ENCODE measurements at places on chromosomes 4 and X. TPM values are rescaled to one million over a fixed set of nuclear protein-coding genes. Genes with fewer than 3 reads are reported as not detected.

The GLRA2 gene
- not detected for total RNA-seq

The NKX3-2 gene
- total RNA-seq = 0.96 TPM

The MAGEA8 gene
- 1.1 TPM for total RNA-seq

The CDS1 gene
- 0.12 TPM for total RNA-seq

The SORCS2 gene
- 2.9 TPM for total RNA-seq

The DBET gene
- total RNA-seq = not detected

The CNGA1 gene
- not detected for total RNA-seq
